Liver (tissue), 10 donors: ENCODE measurements at places on chromosomes 5 and 9. TPM values are rescaled to one million over a fixed set of nuclear protein-coding genes. Genes with fewer than 3 reads are reported as not detected.

DNA sequence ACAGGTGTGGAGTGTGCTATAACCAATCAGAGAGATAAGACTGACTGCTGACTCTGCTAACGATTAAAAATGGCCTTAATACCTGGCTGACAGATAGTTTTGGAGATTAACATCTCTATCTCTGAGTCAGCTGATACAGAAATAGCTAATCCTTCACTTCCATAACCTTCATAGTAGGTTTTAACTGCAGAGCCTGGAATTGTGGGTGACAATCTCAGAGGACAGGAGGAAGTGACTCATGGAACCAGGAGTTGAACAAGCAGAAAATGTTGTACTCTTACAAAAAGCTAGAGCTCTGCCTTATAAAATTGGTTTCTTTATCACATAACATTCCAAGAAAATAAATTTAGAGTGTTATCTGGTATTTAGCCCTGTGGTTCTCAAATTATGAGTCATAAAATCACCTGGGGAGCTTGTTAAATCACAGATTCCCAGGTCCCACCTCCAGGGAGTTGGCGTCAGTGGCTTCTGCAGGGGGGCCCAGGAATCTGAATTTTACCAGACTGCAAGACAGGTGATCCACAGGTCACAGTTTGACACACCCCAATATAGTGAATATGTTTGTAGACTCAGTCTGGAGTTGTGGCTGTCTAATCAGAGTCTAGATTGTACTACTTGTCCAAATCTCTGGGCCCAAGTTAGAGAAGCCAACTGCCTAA lies 44.4 kb upstream of the AFAP1L1 start:
- DNase-seq = no peak
- H3K36me3 ChIP-seq = peaks cover 38% of the 10 kb centered on the region
- no peak overlapping the region for H3K4me3 ChIP-seq

DNA sequence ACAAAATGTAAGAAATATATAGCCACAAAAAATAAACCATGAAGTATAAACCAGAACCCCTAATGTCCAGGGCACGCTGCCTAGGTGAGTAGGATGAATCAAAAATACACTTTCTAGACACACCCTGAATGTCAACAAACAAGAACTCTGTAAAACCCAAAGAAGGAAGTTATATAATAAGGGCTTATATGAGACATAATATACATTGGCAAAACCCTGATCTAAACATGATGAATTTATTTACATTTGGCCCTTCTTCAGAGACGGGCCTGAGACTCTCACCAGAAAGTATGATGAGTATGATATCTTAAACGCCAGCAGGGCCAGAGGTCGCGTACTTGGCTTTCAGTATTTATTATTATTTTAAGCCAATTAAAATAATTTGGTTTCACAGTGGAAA lies 125.1 kb upstream of the FST start:
- H3K27me3 ChIP-seq = no peaks in the 10 kb centered on the region
- no peak overlapping the region for H3K4me3 ChIP-seq
- no peaks in the 10 kb centered on the region for H3K36me3 ChIP-seq
- no peaks in the 10 kb centered on the region for H3K4me1 ChIP-seq
- no peak for DNase-seq

- H3K36me3 ChIP-seq = no peaks in the 10 kb centered on the region
- no peak for DNase-seq
- H3K4me3 ChIP-seq = no peak overlapping the region
- H3K27ac ChIP-seq = no peak overlapping the region
- H3K4me1 ChIP-seq = no peaks in the 10 kb centered on the region
Observed at GRCh38 chr9:103116246-103116645, 121.1 kb downstream of the CYLC2 start.

DNA sequence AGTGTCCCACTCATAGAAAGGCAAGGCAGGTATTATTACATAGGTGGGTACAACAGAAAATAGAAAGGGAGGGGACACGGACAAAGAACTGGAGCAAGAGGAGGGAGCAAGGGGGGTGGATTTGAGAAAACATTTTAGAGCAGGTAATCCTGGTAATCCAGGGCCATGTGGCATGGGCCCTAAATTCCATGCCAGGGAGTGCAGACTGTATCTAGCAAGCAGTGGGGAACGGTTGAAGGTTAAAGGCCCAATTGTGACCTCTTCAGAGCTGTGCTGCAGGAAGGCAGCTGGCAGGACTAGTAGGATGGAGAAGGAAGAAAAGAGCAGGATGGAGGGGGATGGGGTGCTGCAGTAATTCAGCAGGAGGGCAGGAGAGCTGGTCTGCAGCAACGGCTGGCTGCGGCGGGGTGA lies 75.2 kb downstream of the PDE6A start:
- no peaks in the 10 kb centered on the region for H3K36me3 ChIP-seq
- H3K27ac ChIP-seq = no peak overlapping the region
- no peak for DNase-seq
- H3K4me1 ChIP-seq = no peaks in the 10 kb centered on the region
- H3K4me3 ChIP-seq = no peak overlapping the region

DNA sequence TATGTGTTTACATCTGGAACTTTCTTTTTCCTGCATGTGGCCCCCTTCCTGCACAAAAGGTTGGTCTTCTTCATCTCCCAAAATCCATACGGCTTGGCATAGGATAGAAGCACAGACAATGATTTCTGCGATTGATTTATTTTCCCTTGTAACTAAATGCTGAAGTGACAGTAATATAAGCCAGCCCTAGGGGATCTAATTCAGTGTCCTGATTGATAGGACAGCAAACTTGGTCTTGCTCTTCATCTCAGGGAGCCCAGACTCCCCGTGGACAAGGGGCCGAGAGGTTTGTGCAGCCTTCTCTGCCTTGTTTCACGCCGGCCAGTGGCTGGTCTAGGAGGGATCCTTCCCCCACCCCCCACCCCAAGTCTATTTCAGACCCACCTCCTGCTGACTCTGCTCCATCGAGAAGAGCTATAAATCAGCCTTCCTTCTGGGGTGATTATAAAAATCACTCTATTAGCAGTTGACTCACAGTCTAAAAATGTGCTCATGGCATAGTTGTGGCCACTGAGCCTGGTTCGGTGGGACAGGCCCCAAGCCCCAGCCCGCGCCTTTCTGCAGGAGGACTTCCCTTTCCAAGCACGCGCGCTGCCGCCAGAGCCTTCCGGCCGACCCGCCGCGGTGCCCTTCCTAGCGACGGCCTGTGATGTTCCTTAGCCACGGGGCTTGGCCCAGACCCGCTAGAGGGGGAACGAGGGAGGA lies 89.8 kb upstream of the COL5A1 start:
- no peak for DNase-seq
- no peaks in the 10 kb centered on the region for H3K36me3 ChIP-seq
- H3K4me1 ChIP-seq = no peaks in the 10 kb centered on the region
- H3K27me3 ChIP-seq = peaks cover 3% of the 10 kb centered on the region

DNA sequence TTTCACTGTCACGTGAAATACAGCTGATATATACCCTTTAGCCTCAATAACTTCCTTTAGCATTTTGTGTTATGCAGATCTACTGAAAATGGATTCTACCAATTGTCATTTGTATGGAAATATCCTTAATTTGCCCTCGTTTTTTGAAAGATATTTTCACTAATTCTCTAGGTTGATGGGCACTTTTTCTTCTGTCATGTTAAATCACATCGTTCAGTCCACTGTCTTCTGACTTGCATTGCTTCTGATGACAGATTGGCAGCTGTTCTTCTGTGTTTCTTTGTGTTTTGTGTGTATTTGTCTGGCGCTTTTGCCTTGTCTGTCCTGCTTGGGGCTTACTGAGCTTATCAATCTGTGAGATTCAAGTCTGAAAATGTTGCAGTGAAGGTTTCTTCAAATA lies 9.7 kb upstream of the CLPTM1L start:
- no peak overlapping the region for H3K27ac ChIP-seq
- peaks cover 4% of the 10 kb centered on the region for H3K27me3 ChIP-seq
- no peaks in the 10 kb centered on the region for H3K4me1 ChIP-seq
- H3K4me3 ChIP-seq = no peak overlapping the region
- no peaks in the 10 kb centered on the region for H3K36me3 ChIP-seq
- no peak for DNase-seq

DNA sequence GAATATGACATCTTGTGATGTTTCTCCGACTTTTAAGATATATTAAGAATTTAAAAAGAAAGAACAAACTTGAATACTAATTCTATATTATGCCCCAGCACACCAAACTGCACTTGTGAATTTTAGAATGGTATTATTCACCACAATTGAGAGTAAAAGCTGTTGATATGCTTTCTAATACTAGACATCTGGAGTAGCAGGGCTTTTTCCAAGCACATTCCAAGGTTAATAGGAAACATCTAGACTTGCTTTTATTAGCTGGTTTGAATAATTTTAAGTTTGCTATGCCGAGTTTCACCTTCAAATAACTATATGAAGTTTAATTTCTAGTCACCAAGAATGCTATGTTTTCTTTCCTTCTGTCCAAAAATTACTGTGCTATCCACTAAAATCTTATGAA lies 13.5 kb downstream of the NREP start:
- no peak overlapping the region for H3K27ac ChIP-seq
- H3K36me3 ChIP-seq = no peaks in the 10 kb centered on the region
- H3K4me1 ChIP-seq = peaks cover 67% of the 10 kb centered on the region
- DNase-seq = no peak

DNA sequence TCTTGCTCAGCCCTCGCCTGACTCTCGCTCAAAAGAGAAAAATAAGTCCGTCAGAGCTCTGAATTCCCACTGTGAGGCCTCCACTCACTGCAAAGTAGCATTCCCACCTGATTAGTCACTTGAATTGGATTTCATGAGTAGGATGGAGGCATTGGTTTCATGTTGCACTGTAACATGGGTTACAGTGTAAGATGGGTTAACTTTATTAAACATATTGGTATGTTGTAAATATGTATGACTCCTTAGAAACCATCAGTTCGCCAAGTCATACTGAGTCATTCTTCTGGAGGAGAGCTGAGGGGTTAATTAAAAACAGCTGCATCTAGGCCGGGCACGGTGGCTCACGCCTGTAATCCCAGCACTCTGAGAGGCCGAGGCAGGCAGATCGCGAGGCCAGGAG lies 93.8 kb upstream of the BNC2 start:
- DNase-seq = no peak
- H3K36me3 ChIP-seq = no peaks in the 10 kb centered on the region
- no peak overlapping the region for H3K4me3 ChIP-seq
- H3K27me3 ChIP-seq = no peaks in the 10 kb centered on the region
- H3K27ac ChIP-seq = no peak overlapping the region
- no peaks in the 10 kb centered on the region for H3K4me1 ChIP-seq

ARAP3 gene
- total RNA-seq = 4.7 TPM

MTAP gene
- total RNA-seq = 12.9 TPM
